A549 treated with dexamethasone at 1 μM for 4 hours (cell line): ENCODE measurements at places on chromosomes 1 and 21. TPM values are rescaled to one million over a fixed set of nuclear protein-coding genes. Genes with fewer than 3 reads are reported as not detected.

SRRM1 gene
- total RNA-seq = 47.7 to 60.1 TPM (median 54.5 TPM) in 5 replicates

MYCL gene
- total RNA-seq = 1.1 to 1.9 TPM (median 1.6 TPM) in 5 replicates

TINAGL1 gene
- total RNA-seq = 0.33 to 0.54 TPM (median 0.38 TPM) in 5 replicates

HES5 gene
- total RNA-seq = not detected in 5 replicates

VAV3 gene
- total RNA-seq = 0.36 to 1.4 TPM (median 0.70 TPM) in 5 replicates

AGRN gene
- 56.7 to 117 TPM (median 107 TPM) in 5 replicates for total RNA-seq

OPTC gene
- total RNA-seq = not detected in 5 replicates

FCRL5 gene
- total RNA-seq = not detected in 5 replicates

NHLH1 gene
- total RNA-seq = 0.33 to 0.83 TPM (median 0.44 TPM) in 5 replicates

TTC4 gene
- 27.1 to 34.7 TPM (median 27.7 TPM) in 5 replicates for total RNA-seq

EFNA1 gene
- total RNA-seq = 16.4 to 24.1 TPM (median 18.9 TPM) in 5 replicates

SOD1 gene
- total RNA-seq = 361 to 477 TPM (median 379 TPM) in 5 replicates

UBE2U gene
- total RNA-seq = not detected in 5 replicates

SIK1 gene
- 7.9 to 17.4 TPM (median 15.9 TPM) in 5 replicates for total RNA-seq

CAMK2N1 gene
- total RNA-seq = 58.6 to 71.5 TPM (median 66.4 TPM) in 5 replicates

KCNE2 gene
- total RNA-seq = not detected in 5 replicates

LAMC1 gene
- total RNA-seq = 103 to 142 TPM (median 131 TPM) in 5 replicates

GNAT2 gene
- 0.08 to 0.38 TPM (median 0.15 TPM) in 5 replicates for total RNA-seq

DIPK1A gene
- 7.6 to 9.5 TPM (median 8.9 TPM) in 5 replicates for total RNA-seq

CELA3A gene
- total RNA-seq = not detected in 5 replicates
